Osteoblast (primary cell): ENCODE measurements at places on chromosomes 7 and 10. TPM values are rescaled to one million over a fixed set of nuclear protein-coding genes. Genes with fewer than 3 reads are reported as not detected.
A peak's percentile ranks its signal among the peaks of the same experiment; 100 is the strongest.

GRCh38 chr7:7565746-7566650, 686 bp upstream of the MIOS start:
- H3K4me3 ChIP-seq = peak overlapping the region; percentile 85
- no peaks in the 10 kb centered on the region for H3K36me3 ChIP-seq
- peak; percentile 67 for DNase-seq
- H3K27ac ChIP-seq = peak overlapping the region; percentile 69

PODXL gene
- 0.88 and 1.4 TPM in 2 replicates for total RNA-seq

- H3K4me3 ChIP-seq = no peak overlapping the region
- H3K36me3 ChIP-seq = no peaks in the 10 kb centered on the region
- H3K4me1 ChIP-seq = no peaks in the 10 kb centered on the region
- H3K27me3 ChIP-seq = no peaks in the 10 kb centered on the region
- H3K27ac ChIP-seq = no peak overlapping the region
These were observed 561.7 kb downstream of the GATA3 start for GRCh38 chr10:8616166-8616565.

DNA sequence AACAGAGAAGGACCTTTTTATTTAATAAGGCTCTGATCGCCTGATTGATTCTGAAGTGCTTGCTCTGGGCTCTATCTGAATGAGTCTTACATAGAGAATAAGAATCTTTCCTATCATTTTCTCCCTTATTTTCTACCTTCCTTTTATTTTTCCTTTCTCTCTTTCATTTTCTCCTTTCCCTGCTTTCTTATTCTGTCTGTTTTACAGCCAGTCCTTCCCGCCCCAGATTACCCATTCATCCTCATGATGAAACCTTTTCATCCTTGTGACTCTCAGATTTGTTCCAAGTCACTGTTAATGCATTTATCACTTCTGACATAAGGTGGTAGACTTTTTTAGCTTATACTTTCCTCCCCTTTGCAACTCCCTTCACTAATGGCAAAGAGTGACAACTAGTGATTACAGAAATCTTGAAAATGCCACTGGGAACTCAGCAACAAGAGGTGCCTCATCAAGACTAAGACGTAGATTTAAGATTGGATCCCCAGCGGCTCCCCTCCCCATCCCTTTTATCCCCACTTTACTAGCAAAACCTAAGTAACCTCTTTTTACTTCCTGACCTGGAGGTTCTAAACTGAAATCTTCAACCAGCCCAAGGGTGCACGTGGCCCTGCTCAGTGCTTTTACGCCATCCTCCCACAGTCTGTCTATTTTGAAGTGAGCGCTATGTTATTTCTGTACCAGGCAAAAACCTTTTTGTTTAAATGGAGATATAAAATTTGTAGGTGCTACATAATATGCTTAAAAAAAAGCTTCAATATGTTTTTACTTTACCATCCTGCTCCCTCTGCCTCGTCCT, 179.8 kb downstream of the DYNC1I1 start:
- no peaks in the 10 kb centered on the region for H3K36me3 ChIP-seq
- H3K27ac ChIP-seq = no peak overlapping the region
- H3K4me1 ChIP-seq = no peaks in the 10 kb centered on the region
- no peaks in the 10 kb centered on the region for H3K27me3 ChIP-seq
- DNase-seq = no peak

DNA sequence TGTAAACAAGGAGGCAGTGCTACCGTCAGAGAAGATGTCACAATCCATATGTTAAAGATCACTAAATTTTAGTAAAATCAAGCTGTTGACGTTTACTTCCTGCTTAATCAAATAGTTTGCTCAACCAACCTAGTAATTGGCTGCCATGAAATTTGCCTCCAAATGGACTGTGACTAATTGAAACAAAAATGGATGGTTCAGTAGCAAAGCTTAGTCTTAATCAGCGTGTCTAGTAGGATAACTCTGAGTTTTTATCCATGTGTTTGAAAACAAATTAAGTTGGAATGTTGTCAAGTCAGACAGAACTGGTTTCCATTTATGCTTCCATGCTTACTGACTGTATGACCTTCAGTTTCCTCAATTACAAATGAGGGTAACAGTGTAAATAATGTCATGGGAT, 1456.7 kb upstream of the CELF2 start:
- DNase-seq = no peak
- H3K36me3 ChIP-seq = no peaks in the 10 kb centered on the region
- H3K4me3 ChIP-seq = no peak overlapping the region
- H3K4me1 ChIP-seq = no peaks in the 10 kb centered on the region
- no peak overlapping the region for H3K27ac ChIP-seq

DNA sequence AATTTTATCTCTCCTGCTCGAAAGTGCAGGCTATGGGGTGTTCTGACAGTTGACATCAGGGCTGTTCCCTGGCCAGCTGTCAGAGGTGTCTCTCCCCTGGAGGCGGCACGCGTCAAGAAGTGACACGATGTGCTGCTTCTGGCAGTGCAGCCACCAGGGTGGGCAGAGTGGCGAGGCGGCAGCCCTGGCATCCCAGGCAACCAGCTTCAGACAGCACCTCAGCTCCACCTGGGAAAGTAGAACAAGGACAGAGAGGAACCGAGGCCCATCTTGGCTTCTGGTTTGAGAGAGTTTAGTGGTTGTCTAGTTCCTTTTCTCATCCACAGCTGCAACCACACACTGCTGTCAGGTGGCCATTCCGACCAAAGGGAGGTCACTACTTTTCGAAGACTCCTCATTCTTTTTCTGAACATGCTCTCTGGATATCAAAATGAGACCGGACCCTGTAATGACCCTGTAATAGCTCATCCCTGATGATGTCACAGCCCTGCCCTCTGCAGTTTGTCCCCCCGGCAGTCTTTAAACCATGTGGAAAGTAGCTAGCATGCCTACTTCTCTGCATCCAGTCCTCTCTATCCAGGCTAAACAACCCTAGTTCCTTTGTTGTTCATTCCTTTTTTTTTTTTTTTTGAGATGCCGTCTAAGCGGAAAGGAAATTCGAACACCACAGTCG, 381.0 kb upstream of the NRP1 start:
- H3K27ac ChIP-seq = no peak overlapping the region
- no peak overlapping the region for H3K4me3 ChIP-seq
- H3K4me1 ChIP-seq = no peaks in the 10 kb centered on the region
- no peaks in the 10 kb centered on the region for H3K36me3 ChIP-seq

DNA sequence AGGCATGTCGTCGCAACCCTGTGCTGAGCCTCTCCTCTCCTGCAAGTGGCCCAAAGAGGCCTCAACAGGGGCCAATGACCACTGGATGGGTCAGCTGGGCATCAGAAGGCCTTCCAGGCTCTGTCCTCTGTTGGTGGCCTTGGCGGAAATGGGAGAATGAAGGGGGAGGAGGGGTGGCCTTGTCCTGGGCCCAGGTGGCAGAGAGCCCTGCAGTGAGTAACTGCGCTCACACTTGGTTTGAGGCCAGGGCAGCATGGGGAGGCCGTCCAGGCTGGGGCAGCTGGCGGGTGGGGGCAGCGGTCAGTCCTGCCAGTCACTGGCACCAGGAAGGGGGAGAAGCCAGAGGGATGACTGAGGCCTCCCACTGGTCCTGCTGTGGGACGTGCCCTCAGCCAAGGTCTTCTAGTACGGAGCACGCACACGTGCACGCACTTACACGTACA, 59.8 kb downstream of the LHPP start:
- peaks cover 20% of the 10 kb centered on the region for H3K4me1 ChIP-seq
- no peaks in the 10 kb centered on the region for H3K27me3 ChIP-seq
- H3K36me3 ChIP-seq = no peaks in the 10 kb centered on the region

PPP1R3A gene
- total RNA-seq = not detected in 2 replicates

PKD1L1 gene
- total RNA-seq = under 0.01 TPM in 2 replicates

ACTR3C gene
- 1.8 and 3.8 TPM in 2 replicates for total RNA-seq

- H3K27me3 ChIP-seq = no peaks in the 10 kb centered on the region
- H3K27ac ChIP-seq = no peak overlapping the region
- no peaks in the 10 kb centered on the region for H3K36me3 ChIP-seq
- DNase-seq = no peak
These were observed 28.3 kb upstream of the SVOPL start for GRCh38 chr7:138729444-138729843.

- H3K36me3 ChIP-seq = no peaks in the 10 kb centered on the region
- no peak overlapping the region for H3K27ac ChIP-seq
- H3K27me3 ChIP-seq = no peaks in the 10 kb centered on the region
- no peaks in the 10 kb centered on the region for H3K4me1 ChIP-seq
- no peak for DNase-seq
These were observed 261.5 kb downstream of the CDK14 start for GRCh38 chr7:90857603-90858002.

GOLGA7B gene
- total RNA-seq = under 0.01 TPM in 1 of 2 replicates, not detected in the other

DNA sequence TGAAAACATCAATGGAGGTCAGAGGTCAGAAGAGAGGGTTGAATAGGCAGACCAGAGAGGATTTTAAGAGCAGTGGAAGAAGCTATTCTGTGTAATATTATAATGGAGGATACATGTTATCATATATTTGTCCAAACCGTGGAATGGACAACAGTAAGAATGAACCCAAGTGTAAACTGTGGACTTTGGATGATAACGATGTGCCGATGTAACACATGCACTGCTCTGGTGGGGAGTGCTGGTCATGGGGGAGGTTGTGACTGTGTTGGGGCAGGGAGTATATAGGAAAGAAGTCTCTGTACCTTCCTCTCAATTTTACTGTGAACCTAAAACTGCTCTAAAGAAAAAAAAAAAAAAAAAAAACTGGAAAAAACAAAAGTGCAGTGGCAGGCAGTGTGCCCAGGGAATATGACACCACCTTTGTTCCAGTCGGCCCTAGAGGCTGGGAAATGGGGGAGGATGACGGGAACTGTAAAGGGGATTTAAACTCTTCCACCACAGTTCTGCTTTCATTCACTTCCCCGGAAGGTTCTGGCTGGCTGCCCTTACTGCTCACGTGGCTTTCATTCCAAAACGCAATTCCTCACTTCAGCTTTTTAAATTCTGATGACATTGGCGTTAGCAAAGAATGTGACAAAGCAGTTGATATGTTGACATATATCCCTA, 113.7 kb upstream of the ANKRD1 start:
- no peak for DNase-seq
- H3K36me3 ChIP-seq = no peaks in the 10 kb centered on the region
- no peaks in the 10 kb centered on the region for H3K27me3 ChIP-seq
- H3K27ac ChIP-seq = no peak overlapping the region
- no peak overlapping the region for H3K4me3 ChIP-seq

DNA sequence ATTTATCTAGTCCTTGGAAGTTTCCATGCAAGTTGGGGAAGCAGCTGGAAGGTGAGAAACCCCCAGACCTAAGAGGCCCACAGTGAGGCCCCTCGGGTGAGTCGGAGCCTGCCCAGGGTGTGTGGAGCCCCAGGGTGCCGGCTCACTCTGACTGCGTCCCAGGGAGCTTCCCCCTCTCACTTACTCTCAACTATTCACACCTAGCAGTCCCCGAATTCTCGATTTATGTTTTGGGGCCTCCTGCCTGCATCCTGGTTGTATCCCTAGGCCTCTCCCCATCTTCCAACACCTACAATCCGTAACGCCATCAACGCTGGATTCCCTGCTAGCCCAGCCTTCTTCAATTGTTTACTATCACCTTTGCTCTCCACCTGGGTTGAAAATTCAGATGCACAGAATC, 63.9 kb downstream of the PRKAG2 start:
- peak; percentile 10 for DNase-seq
- H3K4me3 ChIP-seq = no peak overlapping the region
- no peak overlapping the region for H3K27ac ChIP-seq
- peaks cover 3% of the 10 kb centered on the region for H3K4me1 ChIP-seq

- no peak overlapping the region for H3K4me3 ChIP-seq
- H3K27ac ChIP-seq = no peak overlapping the region
- peaks cover 44% of the 10 kb centered on the region for H3K27me3 ChIP-seq
- H3K4me1 ChIP-seq = no peaks in the 10 kb centered on the region
- H3K36me3 ChIP-seq = no peaks in the 10 kb centered on the region
- no peak for DNase-seq
These were observed 106.2 kb upstream of the PITRM1 start for GRCh38 chr10:3278771-3279170.

DNA sequence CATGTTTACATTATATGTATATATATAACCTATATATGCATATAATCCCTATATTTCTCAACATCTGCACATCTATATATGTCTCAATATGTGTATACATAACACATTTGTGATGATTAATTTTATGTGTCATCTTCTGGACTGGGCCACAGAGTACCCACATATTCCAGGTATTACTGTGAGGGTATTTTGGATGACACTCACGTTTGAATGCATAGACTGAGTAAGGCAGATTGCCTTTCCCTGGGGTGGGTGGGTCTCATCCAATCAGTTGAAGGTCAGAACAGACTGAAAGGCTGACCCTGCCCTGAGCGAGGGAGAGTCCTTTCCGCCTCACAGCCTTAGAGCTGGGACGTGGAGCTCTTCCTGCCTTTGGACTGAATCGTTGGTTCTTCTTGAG, 295.2 kb upstream of the PFKP start:
- H3K27me3 ChIP-seq = no peaks in the 10 kb centered on the region
- H3K4me1 ChIP-seq = no peaks in the 10 kb centered on the region
- no peak for DNase-seq
- no peak overlapping the region for H3K4me3 ChIP-seq
- no peaks in the 10 kb centered on the region for H3K36me3 ChIP-seq
- H3K27ac ChIP-seq = no peak overlapping the region

- no peaks in the 10 kb centered on the region for H3K36me3 ChIP-seq
- peaks cover 6% of the 10 kb centered on the region for H3K4me1 ChIP-seq
- no peak overlapping the region for H3K27ac ChIP-seq
- H3K4me3 ChIP-seq = no peak overlapping the region
- peaks cover 5% of the 10 kb centered on the region for H3K27me3 ChIP-seq
These were observed 17.7 kb upstream of the CFAP46 start for GRCh38 chr10:132960071-132960472.

GRCh38 chr7:94980418-94981142, 73.2 kb downstream of the PPP1R9A start:
- DNase-seq = peak; percentile 19
- no peaks in the 10 kb centered on the region for H3K27me3 ChIP-seq
- no peaks in the 10 kb centered on the region for H3K4me1 ChIP-seq
- H3K4me3 ChIP-seq = no peak overlapping the region

TBC1D12 gene
- 38.6 and 43.1 TPM in 2 replicates for total RNA-seq

DNA sequence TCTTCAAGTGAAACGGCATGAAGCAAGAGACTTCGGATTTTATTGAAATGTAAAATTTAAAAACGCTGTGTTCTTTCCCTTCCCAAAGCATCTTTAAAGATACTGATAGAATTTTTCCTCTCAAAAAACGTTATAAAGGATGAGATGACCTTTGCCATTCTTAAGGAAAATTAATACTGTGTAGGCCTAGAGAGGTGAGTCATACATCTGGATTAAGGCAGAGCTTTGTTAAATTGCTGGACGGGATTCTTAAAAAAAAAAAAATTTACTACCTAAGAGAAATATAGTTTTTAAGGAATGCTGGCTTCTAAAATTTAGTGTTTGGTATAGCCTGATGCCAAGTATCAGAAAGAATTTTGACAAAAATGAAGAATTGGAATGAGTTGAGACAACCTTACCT, 6.3 kb upstream of the HBP1 start:
- no peak for DNase-seq
- H3K27ac ChIP-seq = no peak overlapping the region
- H3K4me1 ChIP-seq = peaks cover 3% of the 10 kb centered on the region
- no peaks in the 10 kb centered on the region for H3K27me3 ChIP-seq

HTRA1 gene
- total RNA-seq = 392 and 413 TPM in 2 replicates

DNA sequence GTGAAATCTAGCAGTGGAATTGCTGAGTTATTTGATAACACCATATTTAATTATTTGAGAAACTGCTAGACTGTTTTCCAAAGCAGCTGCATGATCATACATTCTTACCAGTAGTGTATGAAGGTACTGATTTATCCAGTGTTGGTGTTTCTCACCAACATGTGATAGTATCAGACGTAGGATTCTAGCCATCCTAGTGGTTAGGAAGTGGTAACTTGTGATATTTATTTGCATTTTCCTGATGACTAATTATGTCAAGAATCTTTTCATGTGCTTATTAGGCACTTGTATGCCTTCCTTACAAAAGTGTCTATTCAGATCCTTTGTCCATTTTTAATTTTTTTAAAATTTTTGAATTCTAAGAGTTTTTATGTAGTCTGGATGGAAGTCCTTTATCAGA, 54.2 kb upstream of the PLXDC2 start:
- H3K36me3 ChIP-seq = no peaks in the 10 kb centered on the region
- no peak overlapping the region for H3K4me3 ChIP-seq
- no peaks in the 10 kb centered on the region for H3K4me1 ChIP-seq
- DNase-seq = no peak
- H3K27me3 ChIP-seq = no peaks in the 10 kb centered on the region

CHST12 gene
- 3.8 and 4.0 TPM in 2 replicates for total RNA-seq
